T-cell (primary cell): ENCODE measurements at places on chromosomes 13 and 19.
A peak's percentile ranks its signal among the peaks of the same experiment; 100 is the strongest.

DNA sequence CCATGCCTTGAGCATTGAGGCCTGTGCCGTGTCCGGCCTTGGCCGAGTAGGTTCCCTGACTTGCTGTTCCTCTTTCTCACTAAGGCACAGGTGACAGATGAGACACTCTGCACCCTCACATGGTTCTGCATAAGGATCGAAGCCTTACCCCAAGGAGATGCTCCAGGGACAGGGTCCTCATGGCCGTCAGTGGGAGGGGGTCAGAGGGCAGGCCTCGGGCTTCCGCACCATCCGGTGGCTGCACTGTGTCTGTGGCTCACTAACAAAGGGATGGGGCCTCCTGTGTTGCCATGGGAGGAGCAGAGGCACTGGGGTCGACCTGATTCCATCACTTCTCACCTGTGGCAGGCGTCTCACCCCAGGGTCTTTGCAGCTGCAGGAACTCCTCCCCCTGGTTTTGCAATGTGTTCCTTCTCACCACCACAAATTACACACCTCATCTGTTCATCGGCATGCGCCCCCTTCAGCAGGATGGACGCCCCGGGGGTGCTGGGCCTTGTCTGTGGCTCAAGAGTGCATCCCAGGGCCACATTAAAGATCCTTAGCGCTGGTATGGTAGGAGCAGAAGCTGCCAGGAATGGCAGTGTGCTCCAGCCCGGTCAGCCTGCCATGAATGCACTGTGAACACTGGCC lies 113.3 kb upstream of the SOX1 start:
- DNase-seq, result no peak

DNA sequence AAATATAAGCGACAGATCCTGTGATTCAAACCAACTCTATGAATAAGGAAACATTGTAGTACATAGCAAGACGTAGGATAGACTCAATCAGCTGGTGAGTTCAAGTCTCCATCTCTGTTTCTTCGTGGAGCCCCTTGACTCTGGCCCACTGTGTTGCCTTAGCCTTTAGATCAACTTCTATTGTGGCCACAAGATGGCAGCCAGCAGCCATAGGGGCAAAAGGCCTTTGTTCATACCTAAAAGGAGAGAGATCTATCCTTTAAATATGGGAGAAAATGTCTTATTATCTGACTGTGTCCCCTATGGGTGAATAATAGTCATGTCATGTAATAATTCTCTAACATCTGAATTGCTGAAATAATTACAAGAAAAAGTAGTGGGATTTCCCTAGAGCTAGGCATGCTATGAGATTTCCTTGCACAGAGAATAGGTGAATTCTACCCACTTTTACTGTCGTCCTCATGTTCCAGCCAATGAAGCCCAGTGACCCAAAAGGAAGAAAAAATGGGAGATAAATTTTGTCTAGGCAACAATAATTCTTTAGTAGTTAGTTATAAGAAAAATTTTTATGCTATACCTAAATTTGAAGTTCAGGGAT lies 129.4 kb downstream of the PCDH20 start:
- DNase-seq, result no peak

DNA sequence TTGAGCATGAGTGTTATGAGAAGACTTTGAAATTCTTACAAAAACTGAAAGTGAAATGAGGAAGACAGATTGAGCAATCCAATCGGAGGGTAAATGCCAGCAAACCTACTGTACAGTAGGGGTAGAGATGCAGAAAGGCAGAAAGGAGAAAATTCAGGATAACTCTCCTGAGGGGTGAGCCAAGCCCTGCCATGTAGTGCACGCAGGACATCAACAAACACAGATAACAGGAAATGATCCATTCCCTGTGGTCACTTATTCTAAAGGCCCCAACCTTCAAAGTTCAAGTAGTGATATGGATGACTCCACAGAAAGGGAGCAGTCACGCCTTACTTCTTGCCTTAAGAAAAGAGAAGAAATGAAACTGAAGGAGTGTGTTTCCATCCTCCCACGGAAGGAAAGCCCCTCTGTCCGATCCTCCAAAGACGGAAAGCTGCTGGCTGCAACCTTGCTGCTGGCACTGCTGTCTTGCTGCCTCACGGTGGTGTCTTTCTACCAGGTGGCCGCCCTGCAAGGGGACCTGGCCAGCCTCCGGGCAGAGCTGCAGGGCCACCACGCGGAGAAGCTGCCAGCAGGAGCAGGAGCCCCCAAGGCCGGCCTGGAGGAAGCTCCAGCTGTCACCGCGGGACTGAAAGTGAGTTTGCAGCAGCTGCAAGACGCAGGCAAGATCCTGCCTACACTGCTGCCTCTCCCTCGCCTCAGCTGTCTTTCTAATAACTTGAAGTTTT lies at the start of gene TNFSF13B:
Gene TNFSF13B, plus strand, starts transcription at position 118 of the 728 bp plus-strand sequence. Its CDS starts 178 bp downstream, at position 296.
- DNase-seq, result peak; percentile 14

- DNase-seq, result no peak
Observed at GRCh38 chr19:52694921-52695320, 39.9 kb downstream of the ZNF611 start.

GRCh38 chr19:19269952-19270694 lies 3.0 kb downstream of the TM6SF2 start:
- DNase-seq, result no peak

DNA sequence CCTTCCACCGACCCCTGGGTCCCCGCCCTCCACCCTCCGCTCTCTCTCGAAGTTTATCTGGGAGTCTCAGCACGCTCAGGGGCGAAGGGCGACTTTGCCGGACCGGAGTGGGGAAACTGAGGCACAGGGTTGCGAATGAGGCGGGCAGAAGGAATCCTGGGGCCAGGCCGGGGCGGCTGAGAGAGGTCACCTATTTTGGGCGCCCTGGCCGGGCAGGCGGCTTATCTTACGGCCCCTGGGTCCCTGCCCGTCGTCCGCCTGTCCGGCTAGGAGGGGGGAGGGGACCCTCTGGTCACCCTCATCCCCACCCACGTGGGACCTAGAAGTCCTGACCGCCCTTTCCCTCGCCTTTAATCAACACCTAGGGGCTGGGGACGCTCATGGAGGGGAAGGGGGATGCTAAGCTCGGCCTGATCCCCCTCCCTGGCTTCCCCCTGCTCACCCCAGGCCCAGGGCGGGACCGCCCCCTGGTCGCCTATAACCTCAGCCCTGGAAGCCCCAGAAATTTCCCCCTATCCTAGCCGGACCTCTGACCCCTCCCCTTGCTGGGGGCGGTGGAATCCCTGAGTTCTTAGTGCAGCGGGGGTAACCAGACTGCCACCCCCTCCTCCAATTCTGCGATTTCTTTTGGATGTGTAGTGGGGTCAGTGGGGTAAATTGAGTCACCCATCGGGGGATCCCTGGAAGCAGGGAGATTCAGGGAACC lies 556 bp downstream of the TRIP10 start:
- no peak for DNase-seq

DNA sequence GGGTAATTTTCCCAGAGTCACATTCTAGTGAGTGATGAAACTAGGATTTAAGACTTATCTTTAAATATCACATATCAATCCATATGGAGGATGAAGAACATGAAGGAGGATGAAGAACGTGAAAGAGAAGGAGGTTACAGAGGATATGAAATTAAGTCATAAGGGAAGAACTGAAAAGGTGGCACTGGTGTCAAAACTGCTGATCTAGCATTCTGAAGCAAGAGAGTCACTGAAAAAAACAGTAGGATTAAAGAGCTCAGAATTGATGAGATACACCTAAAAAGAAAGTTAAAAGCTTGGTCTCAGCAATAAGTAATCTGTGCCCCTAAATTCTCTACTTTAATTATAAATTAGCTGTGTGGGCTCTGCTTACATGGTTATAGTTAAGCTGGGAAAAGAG lies 156.5 kb downstream of the KCTD12 start:
- DNase-seq, result no peak

DNA sequence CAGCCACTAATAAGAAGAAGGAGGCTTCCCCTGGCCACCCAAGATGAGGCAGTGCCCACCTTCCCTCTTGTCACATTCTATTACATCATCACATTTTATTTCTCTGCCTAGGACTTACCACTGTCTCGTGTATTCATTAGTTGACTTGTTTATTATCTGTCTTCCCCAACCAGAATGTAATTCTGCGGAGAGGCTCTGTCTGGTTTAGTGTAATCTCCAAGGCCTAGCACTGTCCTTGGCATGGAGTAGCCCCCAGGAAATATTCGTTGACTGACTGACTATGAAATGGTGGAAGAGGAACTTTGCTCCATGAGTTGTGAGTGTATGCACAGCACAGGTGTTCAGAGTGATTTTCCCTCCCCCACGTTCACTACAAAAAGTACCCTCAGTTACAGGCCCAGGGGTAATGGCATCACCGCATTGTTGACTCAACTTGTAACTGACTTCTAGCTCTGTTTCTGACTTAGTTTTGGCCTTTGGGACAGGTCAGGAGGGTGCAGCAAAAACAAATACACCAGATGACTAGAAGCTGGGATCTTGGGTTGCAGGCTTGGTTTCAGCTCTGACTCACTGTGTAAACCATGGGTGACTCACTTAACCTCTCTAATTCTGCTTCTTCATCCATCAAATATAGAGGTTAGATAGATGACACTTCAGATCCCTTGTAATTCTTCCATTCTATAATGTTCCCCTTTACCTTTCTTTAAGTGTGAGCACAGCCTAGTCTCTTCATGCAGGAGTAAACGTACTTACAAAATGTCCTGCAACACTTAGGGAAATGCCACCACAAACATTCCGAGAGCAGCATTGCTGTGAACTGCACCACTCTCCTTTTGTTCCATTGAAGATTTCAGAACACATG lies 229.7 kb downstream of the KCNRG start:
- no peak for DNase-seq

GRCh38 chr13:44388427-44389059 lies 14.9 kb downstream of the SERP2 start:
- DNase-seq, result no peak

- DNase-seq, result no peak
Observed at GRCh38 chr19:44644402-44645016, 799 bp downstream of the PVR start.

GRCh38 chr19:8214802-8215201 lies 5.6 kb downstream of the CERS4 start:
- DNase-seq, result no peak

DNA sequence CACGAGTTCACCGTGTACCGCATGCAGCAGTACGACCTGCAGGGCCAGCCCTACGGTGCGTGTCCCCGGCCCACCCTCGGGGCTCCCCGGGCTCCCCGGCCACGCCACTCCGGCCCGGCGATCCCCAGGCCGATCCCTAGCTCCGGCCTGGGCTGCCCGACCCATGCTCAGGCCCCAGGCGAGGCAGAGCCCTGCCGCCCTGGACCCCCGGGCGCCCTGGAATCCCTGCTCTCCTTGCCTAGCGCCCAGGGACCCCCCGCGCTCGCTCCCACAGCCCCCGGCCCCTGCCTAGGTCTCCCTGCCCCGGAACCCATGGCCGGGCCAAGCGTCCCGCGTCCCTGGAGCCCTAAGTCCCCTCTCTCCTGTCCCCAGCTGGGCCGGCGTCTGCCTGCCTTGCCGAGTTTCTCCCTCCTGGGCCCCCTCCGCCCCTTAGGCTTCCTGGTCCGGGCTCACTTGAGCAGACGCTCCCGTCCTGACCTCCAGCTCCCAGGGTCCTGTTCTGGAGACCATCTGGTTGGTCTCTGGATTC lies 494 bp downstream of the NCLN start:
- DNase-seq, result no peak

DNA sequence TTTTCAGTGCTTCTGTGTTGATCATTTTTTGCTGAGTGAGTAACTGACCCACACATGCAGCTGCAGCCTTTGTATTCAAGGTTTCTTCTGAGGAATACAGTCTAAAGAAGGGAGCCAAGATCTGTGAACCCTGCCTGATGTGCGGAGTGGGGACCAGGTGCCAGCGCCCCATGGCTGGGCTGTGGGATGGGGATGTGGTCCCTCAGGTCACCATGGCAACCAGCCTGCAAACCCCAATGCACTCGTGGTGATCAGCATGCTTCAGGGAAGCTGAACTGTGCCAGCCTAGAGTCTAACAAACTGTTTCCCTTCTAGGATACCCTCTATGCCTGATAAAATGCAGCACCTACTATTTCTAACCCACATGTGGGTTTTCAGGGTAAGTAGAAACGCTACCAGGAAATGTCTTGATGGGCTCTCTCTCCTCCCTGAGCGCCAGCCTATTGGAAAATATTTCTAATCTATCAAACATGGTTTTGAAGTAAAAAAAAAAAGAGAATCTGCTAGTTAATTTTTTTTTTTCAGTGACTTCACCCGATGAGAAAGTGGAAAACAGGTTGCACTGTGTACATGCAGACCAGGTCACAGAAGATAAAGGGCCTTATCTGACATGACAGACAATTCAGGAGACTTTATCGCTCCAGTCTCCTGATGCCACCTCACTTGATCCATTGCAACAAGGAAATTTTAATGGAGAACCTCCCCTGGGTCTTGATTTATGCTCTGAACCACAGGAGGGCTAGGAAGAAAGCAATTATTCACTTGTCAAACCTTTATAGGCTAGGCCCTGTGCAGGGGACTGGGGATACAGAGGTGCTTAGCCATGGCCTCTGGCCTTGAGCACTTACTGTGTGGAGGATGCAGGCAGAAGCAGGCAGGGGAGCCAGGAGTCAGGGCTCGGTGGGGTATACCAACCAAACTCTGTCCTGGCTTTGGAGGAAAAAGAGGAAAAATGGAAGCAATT lies 51.1 kb downstream of the RASL11A start:
- DNase-seq, result no peak

- no peak for DNase-seq
Observed at GRCh38 chr19:2678044-2678671, 24.3 kb downstream of the GNG7 start.

DNA sequence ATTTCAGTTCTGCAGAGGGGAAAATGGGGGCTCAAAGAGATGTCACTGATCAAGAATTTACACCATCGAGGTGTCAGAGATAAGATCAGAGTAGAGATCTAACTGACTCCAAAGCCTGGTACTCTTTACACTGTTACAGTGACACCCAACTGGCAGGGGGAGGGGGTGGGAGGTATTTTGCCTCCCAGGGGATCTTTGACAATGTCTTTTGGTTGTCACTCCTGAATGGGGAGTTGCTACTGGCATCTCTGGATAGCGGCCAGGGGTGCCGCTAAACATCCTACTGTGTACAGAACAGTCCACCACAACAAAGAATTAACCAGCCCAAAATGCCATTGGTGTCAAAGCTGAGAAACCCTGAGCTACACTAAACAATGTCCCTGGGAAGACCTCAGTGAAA lies 3.1 kb downstream of the FPR3 start:
- DNase-seq, result no peak

DNA sequence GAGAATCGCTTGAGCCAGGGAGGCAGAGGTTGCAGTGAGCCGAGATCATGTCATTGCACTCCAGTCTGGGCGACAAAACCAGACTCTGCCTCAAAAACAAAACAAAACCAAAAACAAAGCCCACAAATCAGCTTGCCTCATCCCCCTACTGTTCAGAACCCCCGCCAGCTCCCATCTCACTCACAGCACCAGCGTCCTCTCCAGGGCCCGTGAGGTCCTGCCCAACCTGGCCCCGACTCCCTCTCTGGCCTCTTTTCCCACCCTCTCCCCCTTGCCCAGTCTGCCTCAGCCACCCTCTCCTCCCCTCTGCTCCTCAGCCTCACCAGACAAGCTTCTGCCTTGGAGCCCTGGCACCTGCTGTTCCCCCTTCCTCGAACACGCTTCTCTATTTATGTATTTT lies 3.8 kb downstream of the SLC8A2 start:
- DNase-seq, result no peak

- peak; percentile 23 for DNase-seq
Observed at GRCh38 chr19:10501971-10502523, 1.1 kb downstream of the KEAP1 start.
